ENCODE measurements at places on chromosomes 5 and 9.

DNA sequence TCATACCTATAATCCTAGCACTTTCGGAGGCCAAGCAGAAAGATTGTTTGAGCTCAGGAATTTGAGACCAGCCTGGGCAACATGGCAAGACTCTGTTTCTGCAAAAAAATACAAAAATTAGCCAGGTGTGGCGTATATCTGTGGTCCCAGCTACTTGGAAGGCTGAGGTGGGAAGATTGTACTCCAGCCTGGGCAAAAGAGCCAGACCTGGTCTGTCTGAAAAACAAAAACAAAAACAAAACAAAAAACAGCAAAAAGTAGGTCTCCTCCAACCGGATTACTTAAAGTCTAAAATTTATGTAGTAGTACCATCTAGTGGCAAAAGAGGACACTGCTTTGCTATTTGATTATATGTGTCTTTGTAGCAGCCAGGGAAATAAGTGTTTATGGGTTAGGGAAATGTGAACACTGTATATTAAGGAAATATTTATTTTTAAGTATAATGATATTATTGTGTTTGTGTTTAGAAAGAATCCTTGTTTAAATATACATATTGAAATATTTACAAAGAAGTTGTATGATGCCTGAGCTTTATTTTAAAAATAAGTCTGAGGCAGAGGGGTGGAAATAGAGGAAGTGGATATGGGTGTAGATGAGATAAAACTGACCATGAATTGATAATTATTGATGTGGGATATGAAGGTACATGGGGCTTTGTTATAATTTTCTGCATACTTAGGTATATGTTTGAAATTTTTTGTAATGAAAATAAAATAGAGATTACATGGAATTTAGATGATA is 20.0 kb downstream of the APC start:
- peak; percentile 57 for DNase-seq

DNA sequence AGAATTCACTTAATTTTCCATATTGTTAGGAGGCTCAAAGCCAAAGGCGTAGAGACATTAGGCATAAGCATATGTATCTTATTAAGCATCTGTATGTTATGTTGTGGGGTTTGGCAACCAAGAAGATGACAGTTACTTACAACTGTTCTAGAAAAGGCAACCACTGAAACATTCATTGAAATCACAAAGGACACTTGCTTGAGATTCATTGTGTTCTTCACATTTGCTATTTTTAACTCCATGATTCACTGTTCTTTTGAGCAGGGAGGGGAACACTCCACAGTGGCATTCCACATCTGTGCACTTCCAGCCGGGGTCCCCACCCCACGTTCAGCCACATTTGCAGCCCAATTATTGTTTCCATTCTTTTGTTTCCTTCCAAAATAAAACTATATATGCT is 107.1 kb downstream of the PALM2AKAP2 start:
- DNase-seq = no peak

DNA sequence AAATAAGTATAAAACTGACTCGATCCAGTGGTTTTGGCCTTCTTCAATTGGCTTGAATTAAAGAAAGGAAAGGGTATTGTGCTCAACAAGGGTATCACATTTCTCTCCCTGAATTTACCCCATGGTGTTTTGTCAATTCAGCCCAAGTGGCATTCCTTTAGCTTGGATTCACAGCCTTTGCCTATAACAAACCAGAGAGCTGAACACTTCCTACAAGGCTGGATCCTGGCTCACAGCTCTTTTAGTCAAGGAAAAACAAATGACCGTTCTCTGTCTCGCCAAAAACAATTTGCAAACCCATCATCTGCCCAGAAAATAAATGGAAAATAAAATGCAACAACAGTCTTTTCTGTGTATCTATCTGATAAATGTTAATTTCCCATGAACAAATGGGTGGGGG is 5.7 kb downstream of the ZNF366 start:
- DNase-seq = no peak

- DNase-seq = no peak
Observed at GRCh38 chr5:132094393-132095076, 20.9 kb downstream of the CSF2 start.

GRCh38 chr9:16214677-16215352 is 655.7 kb downstream of the BNC2 start:
- no peak for DNase-seq

GRCh38 chr9:114643001-114643400 is 14.6 kb downstream of the TEX53 start:
- no peak for DNase-seq

GRCh38 chr5:157918811-157919742 is 60.1 kb upstream of the CLINT1 start:
- no peak for DNase-seq

DNA sequence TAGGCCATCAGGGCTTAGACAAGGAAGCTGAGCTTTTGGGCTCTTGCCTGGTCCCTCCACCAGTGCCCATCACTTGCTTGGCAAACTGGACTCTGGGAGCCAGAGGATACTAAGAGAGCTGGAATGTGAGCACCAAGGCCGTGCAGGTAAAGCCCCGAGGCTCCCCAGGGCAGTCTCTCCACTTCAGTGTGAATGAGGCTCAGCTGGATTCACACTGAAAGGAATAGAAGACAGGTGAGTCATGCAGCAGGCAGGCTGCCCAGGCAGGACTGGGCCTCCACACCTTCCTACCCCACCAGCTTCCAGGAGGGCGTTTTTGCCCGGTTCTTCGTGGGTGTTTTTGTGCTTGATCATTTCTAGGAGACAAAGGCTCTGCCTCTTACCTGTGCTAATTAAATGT is 7.3 kb upstream of the CTSV start:
- no peak for DNase-seq

DNA sequence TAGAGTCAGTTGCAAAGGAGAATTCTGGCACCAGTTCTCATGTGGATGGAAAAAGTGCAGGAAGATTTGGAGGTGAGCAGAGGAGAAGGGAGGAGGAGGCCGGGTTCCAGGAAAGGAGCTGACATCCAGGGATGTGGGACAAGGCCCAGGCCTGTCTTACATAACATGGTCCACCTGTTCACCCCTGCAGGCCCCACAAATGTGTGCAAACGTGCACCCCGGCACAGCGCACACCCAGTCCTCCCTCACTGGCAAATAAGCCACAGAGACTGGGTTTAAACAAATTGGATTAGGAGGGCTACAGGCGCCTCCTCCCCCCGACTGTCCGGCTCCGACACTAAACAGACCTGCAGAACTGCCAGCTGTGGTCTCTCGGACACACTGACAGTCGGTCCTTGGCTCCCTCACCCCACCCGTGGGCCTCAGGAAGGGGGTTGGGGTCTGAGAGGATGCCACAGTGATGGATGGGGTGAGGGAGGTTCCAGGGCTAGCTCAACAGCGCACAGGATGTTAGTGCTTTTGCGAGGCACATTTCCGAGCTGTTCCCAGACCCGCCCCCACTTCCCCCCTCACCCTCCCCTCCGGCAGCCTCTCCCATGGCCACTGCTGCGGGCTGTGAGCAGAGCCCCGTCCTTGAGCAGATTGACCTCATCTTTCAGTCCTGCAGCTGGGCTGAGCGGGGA is 43.4 kb upstream of the IL17B start:
- DNase-seq = no peak

DNA sequence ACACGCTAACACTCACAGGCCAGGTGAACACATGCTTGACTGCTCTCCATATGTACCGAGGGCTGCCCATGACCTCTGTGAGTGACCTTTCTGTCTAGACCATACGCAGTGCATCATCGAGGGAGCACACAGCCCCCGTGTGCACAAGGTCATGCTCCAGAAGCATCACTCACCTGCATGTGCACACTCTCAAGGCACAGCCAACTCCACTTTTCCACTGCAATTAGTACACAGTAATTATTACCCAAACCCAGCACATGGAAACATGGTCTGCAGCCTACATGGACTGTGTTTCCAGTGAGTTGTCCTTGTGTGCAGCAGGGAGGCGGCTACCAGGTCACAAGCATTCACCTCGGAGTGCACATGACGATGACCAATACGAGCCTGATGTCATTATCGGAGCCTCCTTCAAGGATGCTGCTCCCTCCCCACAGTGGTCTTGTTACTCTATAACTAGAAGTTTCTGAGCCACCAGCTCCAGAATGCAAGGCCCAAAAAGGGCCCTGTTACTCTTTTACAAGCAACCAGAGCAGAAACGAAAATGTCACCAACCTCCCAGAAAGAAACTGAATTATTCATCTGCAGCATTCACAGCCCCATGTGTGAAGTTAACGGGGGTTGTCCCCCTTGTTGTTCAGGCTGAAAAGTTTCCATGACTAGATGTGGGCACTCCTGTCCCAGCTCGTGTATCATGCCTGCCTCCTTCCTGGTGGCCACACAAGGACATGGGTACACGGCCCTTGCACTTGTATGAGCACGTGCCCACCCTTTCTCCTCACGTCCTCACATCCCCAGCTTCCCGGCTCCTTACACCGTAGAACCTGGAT is 31.2 kb downstream of the SEMA4D start:
- DNase-seq = no peak

- DNase-seq = no peak
Observed at GRCh38 chr5:34026089-34026761, 16.8 kb downstream of the C1QTNF3 start.

- DNase-seq = no peak
Observed at GRCh38 chr9:23747088-23748075, 78.7 kb downstream of the ELAVL2 start.

DNA sequence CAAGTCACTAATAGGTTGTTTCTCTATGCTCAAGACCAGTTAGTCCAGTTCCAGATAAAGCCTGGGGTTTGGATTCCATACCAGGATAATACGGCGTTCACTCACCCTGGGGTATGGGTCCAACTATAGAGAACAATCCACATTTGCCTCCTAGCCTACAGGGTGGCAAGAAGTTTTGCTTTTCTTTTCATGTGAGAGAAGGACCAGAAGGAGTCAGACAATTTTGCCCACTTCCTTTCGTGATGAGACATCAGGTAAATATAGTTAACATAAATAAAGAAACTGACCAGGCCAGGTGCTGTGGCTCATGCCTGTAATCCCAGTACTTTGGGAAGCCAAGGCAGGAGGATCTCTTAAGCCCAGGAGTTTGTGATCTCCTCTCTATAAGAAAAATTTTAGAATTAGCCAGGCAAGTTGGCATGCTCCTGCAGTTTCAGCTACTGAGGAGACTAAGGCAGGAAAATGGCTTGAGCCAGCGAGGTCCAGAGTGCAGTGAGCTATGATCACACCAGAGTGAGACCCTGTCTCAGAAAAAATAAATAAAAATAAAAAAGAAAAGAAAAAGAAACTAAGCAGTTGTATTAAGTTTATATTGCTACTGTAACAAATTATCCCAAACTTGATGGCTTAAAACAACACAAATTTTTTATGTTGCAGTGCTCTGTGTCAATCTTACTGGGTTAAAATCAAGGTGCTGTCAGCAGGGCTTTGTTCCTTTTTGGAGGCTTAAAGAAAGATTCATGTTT is 7.5 kb upstream of the REEP5 start:
- DNase-seq = no peak

DNA sequence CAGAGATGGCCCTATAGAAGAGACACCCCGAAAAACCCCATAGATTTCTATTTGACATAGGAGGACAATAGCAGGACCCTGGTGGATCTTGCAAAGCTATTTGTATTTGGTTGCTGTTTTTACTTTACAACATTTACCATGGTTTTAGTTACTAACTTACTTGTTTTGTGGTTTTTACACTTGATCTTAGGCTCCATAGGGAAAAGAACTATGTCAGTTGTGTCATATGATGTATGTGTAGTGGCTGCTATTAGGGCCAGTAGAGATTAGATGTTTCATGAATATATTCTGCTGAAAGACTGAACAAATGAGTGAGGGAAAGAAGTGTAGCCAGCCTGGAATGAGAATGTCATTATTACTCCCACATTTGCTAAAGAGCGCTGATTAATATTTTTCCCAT is 388.1 kb downstream of the SEMA5A start:
- no peak for DNase-seq

DNA sequence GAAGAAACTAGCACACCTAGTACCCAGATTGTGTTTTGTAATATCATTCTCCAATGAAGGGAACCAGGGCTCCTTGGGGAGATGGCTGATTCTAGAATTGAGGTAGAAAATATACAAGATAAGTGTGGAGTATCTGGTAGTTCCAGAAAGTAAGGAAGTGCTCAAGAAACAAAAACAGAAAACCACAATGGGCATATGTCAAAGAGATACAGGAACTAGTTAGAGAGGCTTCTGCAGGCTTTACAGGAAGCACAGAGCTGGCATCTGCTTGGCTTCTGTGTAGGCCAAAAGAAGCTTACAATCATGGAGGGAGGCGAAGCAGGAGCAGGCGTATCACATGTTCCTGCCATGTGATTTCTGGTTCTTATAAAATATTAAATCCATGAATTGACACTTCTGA is 105.7 kb upstream of the TMEM161B start:
- DNase-seq = no peak

DNA sequence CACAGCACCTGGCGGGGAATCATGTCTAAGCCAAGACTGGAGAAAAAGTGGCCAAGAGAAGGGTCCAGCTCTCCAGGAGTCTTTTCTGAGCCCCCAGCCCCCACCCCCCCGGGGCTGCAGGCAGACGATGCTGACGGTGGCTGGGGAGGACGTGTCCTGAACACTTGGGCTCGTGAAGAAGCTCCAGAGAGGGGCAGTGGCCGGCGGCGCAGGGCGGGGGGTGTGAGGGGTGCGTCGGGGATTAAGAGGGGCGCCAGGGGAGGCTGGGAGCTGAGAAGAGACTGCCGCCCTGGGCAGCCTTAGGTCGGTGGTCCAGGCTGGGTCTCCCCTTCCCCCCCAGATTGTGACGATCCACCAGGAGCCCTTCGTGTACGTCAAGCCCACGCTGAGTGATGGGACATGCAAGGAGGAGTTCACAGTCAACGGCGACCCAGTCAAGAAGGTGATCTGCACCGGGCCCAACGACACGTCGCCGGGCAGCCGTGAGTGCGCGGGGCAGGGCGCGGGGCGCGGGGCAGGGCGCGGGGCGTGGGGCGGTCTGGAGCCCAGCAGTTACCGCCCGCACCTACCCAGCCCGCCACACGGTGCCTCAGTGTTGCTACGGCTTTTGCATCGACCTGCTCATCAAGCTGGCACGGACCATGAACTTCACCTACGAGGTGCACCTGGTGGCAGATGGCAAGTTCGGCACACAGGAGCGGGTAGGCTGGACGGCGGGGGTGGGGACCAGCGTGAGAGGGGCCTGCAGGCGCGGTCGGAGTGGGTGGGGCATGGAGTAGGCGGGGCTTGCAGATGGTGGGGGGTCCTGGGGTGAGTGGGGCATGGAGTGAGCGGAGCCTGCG is 8.9 kb downstream of the LRRC26 start:
- peak; percentile 54 for DNase-seq

DNA sequence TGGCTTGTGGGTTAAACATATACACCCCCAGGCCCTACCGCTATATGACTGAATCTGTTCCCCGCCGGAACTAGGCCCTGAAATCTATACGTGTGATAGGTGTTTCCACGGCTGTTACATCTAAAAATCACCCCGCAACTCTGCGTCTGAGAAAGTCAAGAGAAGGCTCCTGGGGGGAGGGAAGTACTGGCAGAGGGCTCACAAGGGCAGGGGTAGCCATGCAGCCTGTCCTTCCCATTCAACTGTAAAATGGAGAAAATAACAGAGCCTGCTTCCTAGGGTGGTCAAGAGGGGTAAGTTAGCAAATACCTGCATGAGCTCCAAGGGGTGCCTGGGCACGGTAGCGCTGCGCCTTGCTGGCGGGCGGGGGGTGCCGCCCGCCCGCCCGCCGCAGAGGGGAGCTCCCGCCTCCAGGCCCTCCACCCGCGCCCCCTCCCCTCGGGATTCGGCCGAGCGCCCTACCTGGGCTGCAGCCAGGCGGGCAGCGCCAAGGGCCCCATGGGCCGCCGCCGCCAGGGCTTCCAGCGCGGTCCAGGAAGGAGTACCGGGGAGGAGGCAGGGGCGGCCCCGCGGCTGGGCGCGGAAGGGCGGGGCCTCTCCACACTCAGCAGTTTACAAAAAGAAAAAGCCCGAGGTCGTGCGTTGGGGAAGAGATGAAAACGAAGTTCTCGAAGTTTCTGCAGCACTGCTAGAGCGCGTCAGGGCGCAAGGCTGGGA is at the start of gene HACD4:
Gene HACD4, minus strand, starts transcription at position 550 of the 717 bp plus-strand sequence. Its CDS starts 50 bp downstream, at position 500.
- DNase-seq = peak; percentile 73

- DNase-seq = no peak
Observed at GRCh38 chr5:150658699-150659265, 2.3 kb upstream of the MYOZ3 start.

Data from NCI-H526 (cell line).